B cell (primary cell): ENCODE measurements at places on chromosomes 1 and 21. TPM values are rescaled to one million over a fixed set of nuclear protein-coding genes. Genes with fewer than 3 reads are reported as not detected.
A peak's percentile ranks its signal among the peaks of the same experiment; 100 is the strongest.

Gene ZNF678
- 5.5 and 6.2 TPM in 2 replicates for polyA plus RNA-seq

DNA sequence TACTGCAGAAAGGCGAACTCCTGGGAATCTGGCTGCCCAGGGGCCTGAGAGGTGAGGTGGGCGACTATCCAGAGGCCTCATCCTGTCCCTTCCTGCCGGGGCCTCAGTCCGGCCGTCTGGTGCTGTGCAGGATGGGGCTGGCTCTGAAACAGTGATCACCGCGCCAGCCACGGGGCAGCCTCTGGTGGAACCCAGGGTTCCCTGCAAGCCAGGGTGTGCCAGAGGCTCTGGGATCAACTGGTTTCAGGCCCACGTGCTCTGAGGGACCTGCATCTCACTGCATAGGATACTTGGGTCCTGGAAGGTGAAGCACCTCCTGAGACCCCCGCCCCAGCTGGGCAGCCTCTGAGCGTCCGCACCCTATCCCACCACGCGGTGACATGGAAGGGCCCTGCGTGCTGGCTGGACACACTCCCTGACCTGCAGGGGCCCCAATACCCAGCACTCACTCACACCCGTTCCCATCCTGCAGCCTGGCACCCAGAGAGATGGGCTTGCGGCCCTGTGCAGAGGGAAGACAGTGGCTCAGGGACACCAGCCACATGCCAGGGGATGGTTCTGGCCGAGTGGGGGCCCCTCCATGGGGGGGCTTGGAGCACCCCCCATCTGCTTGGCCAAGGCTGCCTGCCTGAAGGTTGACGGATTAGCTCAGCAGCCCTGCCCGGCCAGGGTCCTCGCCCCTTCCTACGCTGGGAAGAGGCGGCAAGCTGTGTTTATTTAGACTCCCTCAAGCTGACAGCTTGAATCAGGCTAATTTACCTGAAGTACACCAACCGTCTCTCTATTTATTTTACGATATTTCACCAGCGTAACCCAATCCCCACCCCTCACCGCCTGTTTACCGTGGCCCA is 64.3 kb upstream of the TTC34 start:
- DNase-seq = no peak

GRCh38 chr1:50605186-50605875 is 182.1 kb upstream of the DMRTA2 start:
- peak; percentile 10 for DNase-seq

DNA sequence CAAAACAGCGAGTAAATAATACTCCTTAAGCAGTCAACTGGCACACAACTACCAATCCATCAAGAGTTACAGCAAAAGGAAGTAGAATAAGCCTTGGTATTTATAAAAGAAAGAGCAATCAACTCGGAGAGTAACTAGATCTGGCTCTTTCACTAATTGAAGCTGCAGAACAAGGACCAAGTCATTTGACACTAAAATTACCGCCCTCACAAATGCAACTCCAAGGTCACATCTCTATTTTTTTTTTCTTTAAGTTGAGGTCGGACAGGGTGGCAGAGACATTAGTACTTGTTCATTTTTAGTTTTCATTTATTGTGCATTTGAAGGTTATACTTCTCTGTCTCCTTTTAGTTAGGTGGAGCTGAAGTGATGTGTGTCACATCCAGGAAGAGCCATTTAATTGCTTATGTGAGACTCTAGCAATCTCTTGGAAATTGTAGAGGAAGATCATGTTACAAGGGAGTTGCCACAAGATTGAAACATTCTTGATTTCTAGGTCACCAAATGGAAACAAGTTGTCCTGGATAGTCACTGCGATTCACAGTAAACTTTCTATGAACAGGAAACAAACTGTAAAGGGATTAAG is 138.1 kb upstream of the ADAMTS5 start:
- DNase-seq = no peak

DNA sequence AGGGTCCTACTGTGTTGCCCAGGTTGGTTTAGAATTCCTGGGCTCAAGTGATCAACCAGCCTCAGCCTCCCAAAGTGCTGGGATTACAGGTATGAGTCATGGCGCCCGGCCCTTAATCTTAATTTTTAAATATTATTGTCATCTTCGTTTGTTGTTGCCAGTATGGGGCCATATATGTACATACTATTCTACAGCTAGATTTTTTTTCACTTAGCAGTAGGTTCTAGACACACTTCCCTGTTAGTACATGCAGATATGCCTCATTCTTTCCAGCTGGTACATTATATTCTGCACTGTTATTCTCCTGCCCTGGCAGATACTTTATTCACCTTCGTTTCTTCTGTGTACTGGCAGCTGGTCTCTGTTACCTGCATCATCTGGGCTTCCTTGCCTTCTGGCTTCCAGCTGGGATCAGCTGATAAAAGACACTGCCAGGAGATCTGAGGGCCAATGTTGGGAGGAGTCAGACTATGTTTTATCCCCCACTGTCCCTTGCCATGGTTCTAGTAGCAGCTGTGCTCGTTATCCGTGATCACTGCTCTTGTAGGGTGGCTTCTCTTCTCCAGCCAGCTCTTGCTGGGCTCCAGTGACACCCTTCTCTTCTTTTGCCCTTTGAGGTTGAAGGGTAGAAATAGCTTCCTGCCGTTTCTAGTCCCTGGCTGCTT is 24.7 kb downstream of the ST3GAL3 start:
- DNase-seq = no peak
